ENCODE measurements at places on chromosomes 5 and 9. TPM values are rescaled to one million over a fixed set of nuclear protein-coding genes. Genes with fewer than 3 reads are reported as not detected.
A peak's percentile ranks its signal among the peaks of the same experiment; 100 is the strongest.

DNA sequence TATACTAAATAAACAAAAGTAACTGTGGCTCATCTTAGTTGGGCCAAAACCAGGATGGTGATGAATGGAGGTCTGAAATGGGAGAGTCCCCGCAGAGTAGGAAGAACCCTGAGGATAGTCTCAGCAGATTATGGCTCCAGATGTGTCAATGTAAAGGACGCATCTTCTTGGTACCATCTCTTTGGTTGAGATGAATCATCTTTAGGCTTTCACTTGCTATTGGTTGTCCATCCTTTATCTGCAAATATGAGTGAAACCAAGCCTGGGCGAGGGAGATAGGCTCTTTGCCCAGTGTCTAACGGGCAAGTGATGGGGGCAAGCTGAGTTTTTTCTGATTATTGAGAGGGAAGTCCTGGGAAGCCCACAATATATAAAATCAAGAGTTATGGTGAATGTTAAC, 19.4 kb upstream of the LCP2 start:
- DNase-seq: no peak

- no peak for DNase-seq
Measured at GRCh38 chr5:125323613-125324012, 577.2 kb upstream of the ZNF608 start.

- DNase-seq: no peak
Measured at GRCh38 chr9:101571114-101571513, 23.7 kb downstream of the PPP3R2 start.

GRCh38 chr9:127712867-127713266, 2.6 kb downstream of the PTRH1 start:
- DNase-seq: no peak

- no peak for DNase-seq
Measured at GRCh38 chr5:110940136-110940535, 131.4 kb upstream of the TSLP start.

DNA sequence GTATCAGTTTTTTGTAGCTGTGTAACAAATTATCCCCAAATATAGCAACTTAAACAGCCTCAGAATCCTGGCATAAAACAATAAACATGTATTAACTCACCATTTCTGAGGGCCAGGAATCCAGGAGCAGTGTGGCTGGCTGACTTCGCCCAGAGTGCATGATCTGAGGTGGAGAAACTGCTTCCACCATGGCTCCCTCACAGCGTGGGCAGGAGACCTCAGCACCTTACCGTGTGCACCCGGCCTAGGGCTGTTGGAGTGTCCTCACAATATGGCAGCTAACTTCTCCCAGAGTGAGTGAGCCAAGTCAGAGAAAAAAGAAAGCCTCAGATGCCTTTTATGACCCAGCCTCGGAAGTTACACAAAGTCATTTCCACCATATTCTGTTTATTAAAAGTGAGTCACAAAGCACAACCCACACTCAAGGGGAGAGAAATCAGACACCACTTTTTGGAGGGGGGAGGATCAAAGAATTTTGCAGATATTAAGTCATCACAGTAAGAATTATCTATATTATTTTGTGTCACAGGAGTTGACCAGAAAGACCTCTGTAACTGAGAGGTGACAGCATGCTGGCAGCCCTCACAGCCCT, 59.6 kb downstream of the TSTD2 start:
- no peak for DNase-seq

DNA sequence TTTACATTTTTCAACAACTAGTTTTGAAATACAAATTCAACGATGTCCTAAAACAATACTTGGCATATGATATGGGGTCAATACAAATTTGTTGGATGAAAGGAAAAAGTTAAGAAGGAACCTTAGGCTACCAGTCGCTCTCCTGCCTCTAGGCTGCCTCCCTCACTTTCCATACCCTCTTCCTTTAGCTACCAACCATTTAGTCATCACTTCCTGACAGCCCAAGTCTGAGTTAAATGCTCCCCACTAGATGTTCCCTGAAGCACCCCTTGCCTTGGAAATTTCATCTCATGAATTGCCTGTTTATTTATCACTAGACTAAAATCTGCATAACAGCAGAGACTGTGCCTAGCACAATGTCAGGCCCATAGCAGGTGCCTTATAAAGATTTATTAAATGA, 2.7 kb upstream of the LARS1 start:
- no peak for DNase-seq

- no peak for DNase-seq
Measured at GRCh38 chr9:97813072-97813471, 40.0 kb upstream of the FOXE1 start.

GRCh38 chr5:124124711-124125229, 612.8 kb downstream of the CSNK1G3 start:
- DNase-seq: no peak

DNA sequence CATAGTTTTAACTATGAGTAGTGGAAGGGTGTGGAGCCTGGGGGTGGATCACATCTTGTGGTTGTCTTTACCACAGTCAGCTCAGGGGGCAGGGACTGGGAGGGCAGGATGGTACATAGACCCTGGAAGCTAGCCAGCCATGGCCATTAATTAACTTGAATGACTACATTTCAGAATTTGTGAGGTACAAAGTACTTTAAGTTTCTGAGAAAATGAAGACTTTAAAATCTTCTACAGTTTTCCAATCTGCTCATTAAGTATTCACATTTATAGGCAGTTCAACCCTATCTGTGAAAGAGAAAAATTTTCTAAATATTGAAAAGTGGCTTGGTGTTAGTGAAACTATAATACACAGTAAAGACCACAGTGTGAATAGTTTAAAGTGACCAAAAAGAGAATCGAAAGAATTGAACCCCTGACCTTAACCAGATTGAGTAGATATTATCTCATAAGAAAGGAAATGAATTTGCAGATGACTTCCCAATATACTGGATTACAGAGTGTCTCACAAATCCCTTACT, 234.2 kb upstream of the MEF2C start:
- no peak for DNase-seq

GRCh38 chr5:135432113-135432512, 15.0 kb downstream of the DCANP1 start:
- no peak for DNase-seq

GRCh38 chr9:626596-626995, 214.9 kb upstream of the DMRT1 start:
- DNase-seq: no peak

DNA sequence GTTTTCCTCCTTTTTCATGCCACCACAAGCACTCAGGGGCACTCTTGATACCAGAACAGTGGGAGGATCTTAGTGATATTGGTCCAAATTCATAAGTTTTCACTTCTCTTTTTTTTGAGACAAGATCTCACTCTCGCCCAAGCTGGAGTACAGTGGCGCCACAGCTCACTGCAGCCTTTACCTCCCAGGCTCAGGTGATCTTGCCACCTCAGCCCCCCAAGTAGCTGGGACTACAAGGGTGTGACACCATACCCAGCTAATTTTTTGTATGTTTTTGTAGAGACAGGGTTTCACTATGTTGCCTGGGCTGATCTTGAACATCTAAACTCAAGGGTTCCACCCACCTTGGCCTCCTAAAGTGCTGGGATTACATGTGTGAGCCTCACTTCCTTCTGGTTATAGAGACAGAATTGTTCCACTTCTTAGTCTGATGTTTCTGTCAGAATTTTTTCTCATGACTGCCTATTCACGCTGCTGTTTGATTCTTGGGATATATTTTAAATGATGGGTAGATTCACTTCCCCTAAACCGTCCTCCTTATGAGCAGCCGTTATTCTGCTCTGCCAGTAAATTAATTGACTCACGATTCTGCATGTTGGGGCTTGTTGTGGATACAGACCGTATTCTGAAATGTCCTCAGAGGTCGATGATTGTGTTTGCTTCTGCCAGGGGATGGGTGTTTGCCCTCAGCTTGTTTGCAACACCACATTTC, 30.8 kb downstream of the MTAP start:
- no peak for DNase-seq

DNA sequence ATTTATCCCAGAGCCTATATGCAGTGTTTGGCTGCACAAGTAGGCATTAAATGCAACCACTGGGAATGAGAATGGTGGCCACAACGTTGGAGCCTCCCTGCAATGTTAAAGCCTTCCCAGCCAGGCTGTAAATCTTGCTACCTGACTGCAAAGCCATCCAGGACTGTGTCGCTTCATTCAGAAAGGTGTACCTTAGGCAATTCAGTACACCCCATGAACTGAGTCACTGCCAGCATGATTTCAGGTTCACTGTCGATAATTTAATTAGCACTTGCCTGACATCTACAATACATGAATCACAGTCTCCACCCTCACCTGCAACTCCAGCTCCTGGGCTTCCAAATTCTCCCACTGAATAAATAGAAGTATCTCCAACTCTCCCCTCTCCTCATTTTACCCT, 108.4 kb downstream of the SLIT3 start:
- no peak for DNase-seq

GRCh38 chr9:98854266-98854665, 46.8 kb downstream of the GALNT12 start:
- DNase-seq: no peak

DNA sequence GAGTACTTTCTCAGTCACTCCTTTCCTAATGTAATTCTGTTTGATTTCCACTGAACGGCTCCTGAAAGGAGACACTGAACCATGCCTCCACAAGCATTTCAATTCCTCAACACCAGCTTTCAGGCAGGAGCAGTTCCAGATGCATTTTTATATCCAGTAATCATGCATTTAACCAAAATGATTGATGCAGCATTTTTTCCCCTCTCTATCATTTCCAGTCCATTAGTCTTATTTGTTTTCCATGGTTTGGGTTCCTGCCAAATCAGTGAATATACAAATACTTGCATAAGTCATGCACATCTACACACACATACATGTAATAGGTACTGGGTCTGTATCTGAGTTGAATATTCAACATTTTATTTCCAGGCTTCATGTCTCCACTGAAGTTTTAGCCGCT, 122.7 kb downstream of the GRIA1 start:
- no peak for DNase-seq

GRCh38 chr5:142978726-142979125, 208.5 kb downstream of the ARHGAP26 start:
- no peak for DNase-seq

GRCh38 chr9:33489066-33489465, 15.3 kb upstream of the NOL6 start:
- no peak for DNase-seq

DNA sequence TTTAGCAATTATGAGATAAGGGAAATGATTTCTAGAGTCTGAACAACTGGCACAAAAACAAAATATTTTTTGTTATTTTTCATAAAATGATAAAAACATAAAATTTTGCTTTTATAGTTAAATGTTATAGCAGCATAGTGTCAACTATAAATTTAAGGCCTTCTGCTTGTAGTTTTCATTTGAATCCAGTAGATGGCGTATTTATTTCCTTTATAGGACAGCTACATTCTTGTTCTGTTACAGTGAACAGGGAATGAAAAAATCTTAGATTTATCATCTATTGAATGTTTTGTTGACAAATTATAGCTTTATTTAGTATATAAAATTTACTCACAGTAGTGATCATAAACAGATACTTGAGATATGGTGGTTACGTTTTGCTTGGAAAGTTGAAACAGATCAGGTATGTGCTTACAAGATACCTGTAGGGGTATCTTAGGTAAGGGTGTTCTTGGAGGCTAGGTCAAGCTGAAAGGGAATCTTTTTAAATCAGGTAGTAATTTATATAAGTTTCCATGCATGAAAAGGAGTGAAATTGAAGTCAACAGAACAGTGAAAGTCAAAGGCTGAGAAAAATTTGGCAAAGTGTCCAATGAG, 239.3 kb upstream of the GRIN3A start:
- no peak for DNase-seq

- no peak for DNase-seq
Measured at GRCh38 chr9:119963258-119963797, 594.1 kb upstream of the BRINP1 start.

DNA sequence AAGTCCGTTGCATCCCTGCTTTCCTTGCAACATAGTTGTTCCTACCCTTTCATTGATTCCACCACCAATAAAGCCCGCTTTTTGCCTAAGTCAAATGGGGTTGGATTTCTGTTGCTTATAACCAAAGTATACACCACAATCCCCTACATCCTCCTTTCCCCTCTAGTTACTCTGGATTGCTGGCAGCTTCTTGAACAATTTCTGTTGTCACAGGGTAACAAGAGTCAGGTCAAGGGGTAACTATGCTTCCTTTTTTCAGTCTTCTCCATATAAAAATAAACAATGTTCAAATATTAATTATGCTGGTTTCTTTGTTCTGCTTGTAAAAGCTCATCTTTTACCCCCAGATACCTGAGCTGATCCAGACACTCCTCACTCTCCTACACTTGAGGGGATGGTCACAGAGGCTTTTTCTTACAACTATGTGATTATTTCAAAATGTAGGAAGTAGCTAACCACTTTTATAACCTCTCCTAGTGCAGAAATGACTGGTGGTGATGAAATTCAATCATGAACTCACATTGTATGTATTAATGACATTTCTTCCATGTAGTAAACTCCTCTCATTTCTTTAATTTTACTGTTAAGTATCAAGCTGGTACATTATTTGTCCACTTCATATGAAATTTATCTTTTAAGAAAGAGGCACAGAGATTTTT, 136.5 kb downstream of the SNX18 start:
- DNase-seq: no peak

GRCh38 chr5:143318270-143318669, 85.2 kb downstream of the NR3C1 start:
- DNase-seq: no peak

DNA sequence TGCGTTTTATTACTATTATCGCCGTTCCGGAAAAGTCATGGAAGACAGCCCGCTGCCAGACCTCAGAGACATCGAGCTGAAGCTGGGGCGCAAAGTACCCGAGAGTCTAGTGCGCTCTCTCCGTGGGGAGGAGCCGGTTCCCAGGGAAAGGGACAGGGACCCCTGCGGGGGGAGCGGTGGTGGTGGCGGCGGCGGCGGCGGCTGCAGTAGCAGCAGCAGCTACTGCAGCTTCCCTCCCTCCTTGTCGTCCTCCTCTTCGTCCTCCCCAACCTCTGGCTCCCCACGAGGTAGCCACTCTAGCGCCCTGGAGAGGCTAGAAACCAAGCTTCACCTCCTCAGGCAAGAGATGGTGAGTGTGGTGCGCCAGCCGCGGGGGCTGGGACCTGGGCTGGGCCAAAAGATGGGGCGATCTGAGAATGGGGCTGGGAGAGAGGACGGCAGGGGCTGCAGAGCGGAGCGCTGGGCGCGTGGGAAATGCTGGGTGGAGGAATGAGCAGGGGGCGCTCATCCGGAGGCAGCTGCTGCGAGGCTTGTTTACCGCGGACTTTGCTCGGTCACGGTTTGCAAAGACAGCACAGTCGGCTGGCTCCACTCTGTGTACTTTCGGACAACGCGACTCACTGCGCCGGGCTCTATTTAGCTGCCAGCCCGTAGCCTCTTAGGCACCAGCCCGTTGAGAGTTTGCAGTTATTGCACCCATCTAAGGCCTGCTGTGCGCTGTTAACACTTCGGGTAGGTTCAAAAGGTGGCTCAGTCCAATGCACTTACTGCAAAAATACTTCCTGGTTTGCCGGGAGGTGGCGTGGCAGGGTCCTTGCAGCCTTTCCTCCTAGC, 1.1 kb downstream of the LURAP1L start:
- peak; percentile 80 for DNase-seq

- DNase-seq: no peak
Measured at GRCh38 chr5:157993986-157994691, 135.2 kb upstream of the CLINT1 start.

ZDHHC11 gene
- polyA plus RNA-seq: 6.3 TPM

IFNK gene
- polyA plus RNA-seq: not detected

IL6ST gene
- 52.5 TPM for polyA plus RNA-seq

FAM221B gene
- polyA plus RNA-seq: 0.35 TPM

PCDHB3 gene
- 2.6 TPM for polyA plus RNA-seq

WDR38 gene
- 0.15 TPM for polyA plus RNA-seq

AHRR gene
- polyA plus RNA-seq: 2.3 TPM

SLC25A2 gene
- polyA plus RNA-seq: not detected

BNC2 gene
- 5.3 TPM for polyA plus RNA-seq
